B cell (primary cell): ENCODE measurements at places on chromosomes 16 and 17.

GRCh38 chr17:17527534-17527933 lies 31.3 kb upstream of the RASD1 start:
- no peaks in the 10 kb centered on the region for H3K27me3 ChIP-seq
- no peak overlapping the region for H3K27ac ChIP-seq
- no peaks in the 10 kb centered on the region for H3K4me1 ChIP-seq
- no peak for DNase-seq
- H3K36me3 ChIP-seq: no peaks in the 10 kb centered on the region

- H3K36me3 ChIP-seq: peaks cover 9% of the 10 kb centered on the region
- DNase-seq: no peak
Observed at GRCh38 chr16:30499284-30499683, 26.7 kb downstream of the ITGAL start.

DNA sequence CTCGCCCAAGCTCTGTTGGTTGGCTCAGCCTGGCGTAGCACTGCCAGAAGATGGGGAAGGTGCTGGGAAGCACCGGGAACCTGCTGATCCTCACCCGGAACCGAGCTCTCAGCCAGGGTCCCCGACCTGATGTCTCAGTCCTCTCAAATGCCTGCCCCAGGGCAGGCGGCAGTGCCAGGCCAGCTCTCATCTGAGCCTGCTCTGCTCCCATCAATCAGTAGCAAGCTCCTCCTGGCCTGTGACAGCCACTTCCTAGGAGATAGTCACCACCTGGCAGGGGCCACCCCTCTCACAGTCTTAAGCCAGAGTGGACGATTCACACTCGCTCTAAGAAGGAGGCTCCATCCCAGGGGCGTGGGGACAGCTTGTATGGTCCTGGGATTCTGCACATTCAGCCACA lies 62.0 kb downstream of the ENGASE start:
- H3K27me3 ChIP-seq: no peaks in the 10 kb centered on the region
- H3K4me1 ChIP-seq: no peaks in the 10 kb centered on the region
- H3K36me3 ChIP-seq: no peaks in the 10 kb centered on the region
- H3K27ac ChIP-seq: no peak overlapping the region

DNA sequence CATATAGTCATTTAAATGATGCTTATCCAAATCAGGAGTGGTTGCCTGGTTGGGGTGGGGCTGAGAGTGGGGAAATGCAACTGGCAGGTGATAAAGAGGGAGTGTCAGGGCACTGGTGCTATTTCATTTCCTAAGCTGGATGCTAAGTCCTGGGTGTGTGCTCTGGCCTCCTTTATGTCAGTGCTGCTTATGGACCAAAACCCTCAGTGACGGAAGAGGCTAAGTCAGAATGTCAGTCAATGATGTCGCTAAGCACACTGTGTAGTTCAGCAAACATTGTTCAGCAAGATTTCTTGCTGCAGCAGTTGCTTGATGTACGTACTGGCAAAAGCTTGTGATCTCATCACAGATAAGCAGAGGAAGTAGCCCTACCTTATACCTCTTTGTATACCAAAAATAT lies 16.4 kb upstream of the FLCN start:
- peaks cover 15% of the 10 kb centered on the region for H3K36me3 ChIP-seq
- H3K27me3 ChIP-seq: no peaks in the 10 kb centered on the region
- no peak overlapping the region for H3K4me3 ChIP-seq
